Activated CD8-positive, alpha-beta memory T cell treated with anti-CD3 and anti-CD28 coated beads, Interleukin-2, amount 50 U/mL, for 4 hours (primary cell): ENCODE measurements at places on chromosomes 5 and 9.

- DNase-seq, result no peak
These were observed 182.9 kb downstream of the MRPS30 start for GRCh38 chr5:44991693-44992092.

DNA sequence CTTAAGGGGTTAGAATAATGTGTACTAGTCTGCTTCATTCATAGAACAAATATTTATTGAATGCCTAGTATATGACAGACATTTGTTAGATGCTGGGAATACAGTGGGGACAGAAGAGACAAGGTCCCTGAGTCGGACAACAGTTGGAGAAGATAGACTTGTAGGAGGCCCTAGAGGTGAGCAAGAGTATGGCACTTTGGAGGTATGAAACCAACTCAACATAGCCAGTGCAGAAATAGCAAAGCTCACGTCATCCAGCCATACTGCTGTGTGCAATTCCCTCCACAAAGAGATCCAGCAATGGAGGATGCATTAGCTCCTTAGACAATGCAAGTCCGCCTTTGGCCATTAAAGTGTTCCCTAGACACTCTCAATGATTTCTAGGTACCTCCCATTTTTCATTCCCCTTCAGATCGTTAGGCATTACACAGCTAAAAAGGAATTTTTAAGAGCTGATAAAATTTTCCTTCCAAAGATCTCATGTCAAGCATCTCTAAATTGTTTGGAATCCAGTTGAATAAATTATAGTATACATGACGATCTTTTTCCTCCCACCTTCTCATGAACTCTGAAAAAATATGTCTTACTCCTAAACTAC lies 1949.6 kb upstream of the WWC1 start:
- no peak for DNase-seq

DNA sequence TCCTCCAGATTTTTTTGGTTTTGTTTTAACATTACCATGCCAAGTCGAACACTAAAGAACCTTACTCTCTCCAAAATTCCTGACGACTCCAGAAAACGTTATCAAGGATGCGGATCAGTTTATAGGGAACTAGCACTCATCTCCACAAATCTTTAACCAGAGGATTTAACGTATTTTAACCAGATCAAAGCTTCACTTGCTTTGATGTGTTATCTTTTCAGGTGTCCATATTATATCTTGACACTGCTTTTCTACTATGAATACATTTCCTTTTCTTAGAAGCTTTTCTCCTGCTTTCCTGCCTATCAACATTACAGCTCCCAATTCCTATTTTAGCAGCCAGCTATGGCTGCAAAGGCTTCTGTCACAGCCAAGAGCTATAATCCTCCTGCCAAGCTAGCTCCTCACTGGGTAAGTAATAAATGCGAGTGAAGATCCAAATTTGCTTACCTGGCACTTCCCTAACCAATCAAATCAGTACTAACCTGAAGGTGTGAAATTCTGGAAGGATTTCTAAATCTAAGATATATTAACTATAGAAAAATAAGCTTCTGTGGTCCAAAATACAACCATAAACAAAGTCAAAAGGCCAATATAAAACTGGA lies 60.2 kb downstream of the CDC14B start:
- no peak for DNase-seq

DNA sequence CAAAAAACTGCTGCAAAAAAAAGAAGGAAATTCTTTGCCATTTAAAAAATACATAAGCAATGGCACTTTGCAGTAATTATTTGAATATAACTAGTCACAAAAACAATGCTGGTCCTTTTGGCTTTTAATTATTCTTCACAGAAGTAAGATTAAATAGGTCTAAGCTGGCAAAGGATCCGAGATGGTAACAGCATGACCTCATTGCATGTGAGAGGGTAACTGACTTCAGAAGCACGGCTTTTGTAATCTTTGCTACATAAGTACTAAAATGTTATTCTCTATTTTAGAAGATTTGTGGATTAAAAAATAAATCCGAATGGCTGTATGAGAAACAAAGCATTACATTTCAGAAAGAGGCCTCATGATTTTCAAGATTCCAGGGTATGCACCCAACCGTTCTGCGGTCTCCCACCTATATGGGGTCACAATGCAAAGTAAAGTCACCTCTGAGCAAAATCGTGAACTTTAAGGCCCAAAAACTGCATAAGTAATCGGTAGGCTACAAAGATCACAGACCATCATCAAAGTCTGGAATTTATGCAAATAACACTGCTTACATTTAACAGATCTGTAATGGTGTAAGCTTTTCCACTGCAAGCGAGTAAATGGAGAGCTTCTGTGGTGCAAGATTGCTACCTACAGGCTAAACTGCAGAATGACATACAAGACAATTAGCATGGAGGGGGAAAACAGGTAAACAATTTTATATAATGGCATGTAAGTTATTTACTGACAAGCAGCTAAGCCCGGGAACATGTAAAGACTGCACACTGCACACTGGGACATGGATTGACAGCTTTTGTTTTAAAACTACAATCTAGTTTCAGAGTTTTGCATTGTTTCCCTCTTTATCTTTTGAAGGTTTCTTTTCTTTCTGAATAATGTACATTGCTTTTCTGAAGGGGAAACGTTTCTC lies 231.6 kb downstream of the SLF1 start:
- DNase-seq, result no peak

DNA sequence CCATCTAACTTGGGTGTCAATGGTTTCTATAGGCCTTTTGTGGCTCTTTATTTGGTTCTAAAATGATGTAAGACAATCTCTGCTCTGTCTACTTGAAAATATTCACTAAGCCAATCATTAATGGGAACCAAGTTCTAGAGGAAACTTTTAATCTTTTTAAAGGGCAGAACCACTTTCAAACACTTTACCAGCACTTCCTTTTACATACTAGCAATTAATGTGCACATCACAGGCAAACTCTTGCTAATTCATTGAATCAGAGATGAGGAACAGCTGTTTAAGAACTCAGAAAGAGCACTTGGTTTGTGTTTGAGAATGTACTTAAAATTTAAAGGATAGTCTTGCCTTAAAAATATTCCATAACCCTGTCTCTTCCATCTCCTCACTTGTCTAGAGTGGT lies 83.4 kb downstream of the PAPPA start:
- no peak for DNase-seq

GRCh38 chr5:135604056-135604455 lies 25.3 kb upstream of the CXCL14 start:
- DNase-seq, result no peak

DNA sequence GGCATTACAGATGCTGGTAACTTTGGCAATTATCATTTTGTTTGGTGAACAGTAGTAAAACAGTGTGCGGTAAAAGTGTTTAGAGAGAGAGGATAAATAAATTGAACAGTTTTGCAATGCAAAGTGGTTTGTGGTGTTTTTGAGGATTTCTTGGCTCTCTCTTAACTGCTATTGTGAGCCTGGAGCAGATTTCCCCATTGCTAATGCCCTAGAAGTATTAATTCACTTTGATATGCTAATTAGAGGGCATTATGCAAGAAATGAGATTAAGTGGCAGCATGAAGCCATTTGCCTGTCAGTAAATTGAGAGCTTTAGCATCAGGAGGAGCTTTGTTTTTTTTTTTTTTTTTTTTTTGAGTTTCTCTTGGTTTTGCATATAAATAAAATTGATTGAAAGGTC lies 8.2 kb downstream of the PBX3 start:
- no peak for DNase-seq

DNA sequence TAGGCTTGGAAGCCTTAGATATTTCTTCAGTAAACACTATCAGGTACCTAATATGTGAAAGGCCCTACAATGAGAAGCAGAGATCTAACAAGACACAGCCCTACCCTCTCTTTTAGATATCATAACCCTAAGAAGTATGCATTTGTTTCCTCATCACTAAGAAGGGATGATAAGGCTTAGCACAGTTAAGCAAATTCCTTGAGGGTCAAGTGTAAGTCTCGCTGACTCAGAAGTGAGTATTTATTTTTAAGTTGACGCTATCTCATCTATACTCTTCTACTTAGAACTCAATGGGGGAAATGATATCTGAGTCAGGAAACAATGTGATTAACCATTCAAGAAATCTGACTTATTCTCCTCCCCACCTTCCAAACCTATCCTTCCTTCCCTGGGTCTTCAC lies 149.7 kb downstream of the ESM1 start:
- DNase-seq, result no peak

DNA sequence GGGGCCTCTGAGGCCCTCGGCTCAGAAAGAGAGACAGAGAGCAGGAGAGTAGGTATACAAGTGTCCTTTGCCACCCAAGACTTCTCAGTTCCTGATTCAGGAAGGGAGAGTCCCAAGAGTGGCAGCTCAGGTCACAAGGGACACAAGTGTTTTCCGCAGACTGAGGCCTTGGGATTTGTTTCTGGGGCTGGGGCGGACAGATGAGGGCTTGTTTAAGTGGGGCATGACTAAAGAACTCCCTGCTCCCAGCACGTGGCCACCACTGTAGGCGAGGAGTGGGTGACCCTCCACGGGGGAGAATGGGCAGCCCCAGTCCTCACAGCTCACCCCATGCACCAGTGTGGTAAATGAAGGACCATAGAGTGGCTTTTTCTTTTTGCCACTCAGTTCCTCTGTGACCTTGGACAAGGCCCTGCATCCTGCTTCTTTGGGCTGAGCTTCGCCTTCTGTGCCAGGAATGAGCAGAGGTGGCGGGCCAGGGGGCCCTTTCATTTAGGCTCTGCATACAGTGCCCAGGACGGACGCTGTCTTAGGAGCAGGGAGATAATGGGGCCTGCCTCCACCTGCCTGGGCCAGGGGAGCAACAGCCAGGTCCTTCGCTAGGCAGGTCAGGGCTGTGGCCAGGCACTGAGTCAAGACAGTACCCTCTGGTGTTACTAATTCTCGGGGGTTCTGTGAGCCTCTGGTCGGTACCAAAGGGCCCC lies 50.8 kb downstream of the AMBP start:
- DNase-seq, result no peak

- no peak for DNase-seq
These were observed 327.4 kb downstream of the DRD1 start for GRCh38 chr5:175116466-175117048.

DNA sequence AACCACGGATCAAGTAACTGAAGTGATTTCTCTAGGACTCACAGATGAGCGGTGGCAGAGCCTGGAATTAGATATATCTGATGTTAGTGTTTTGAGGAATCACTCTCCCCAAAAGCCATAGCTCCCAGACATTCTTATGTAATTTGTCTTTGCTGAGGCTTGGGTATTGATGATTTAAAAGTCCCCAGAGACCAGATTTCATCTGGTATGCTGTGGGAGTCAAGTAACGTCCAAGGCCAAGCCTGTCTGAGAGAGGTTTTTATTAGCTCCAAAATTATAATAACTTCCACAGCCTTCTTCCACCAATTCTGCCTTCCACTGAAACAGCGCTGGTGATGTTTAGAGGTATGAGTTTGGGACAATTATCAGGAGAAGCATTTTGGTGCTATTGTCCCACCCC lies 21.3 kb upstream of the KCNIP1 start:
- no peak for DNase-seq

- no peak for DNase-seq
These were observed 128.3 kb downstream of the PCSK5 start for GRCh38 chr9:76018761-76019160.

GRCh38 chr5:133455676-133456075 lies 156.7 kb downstream of the FSTL4 start:
- DNase-seq, result no peak

GRCh38 chr5:173902743-173903142 lies 14.6 kb downstream of the CPEB4 start:
- no peak for DNase-seq

GRCh38 chr5:139979943-139980342 lies 63.2 kb downstream of the NRG2 start:
- no peak for DNase-seq

DNA sequence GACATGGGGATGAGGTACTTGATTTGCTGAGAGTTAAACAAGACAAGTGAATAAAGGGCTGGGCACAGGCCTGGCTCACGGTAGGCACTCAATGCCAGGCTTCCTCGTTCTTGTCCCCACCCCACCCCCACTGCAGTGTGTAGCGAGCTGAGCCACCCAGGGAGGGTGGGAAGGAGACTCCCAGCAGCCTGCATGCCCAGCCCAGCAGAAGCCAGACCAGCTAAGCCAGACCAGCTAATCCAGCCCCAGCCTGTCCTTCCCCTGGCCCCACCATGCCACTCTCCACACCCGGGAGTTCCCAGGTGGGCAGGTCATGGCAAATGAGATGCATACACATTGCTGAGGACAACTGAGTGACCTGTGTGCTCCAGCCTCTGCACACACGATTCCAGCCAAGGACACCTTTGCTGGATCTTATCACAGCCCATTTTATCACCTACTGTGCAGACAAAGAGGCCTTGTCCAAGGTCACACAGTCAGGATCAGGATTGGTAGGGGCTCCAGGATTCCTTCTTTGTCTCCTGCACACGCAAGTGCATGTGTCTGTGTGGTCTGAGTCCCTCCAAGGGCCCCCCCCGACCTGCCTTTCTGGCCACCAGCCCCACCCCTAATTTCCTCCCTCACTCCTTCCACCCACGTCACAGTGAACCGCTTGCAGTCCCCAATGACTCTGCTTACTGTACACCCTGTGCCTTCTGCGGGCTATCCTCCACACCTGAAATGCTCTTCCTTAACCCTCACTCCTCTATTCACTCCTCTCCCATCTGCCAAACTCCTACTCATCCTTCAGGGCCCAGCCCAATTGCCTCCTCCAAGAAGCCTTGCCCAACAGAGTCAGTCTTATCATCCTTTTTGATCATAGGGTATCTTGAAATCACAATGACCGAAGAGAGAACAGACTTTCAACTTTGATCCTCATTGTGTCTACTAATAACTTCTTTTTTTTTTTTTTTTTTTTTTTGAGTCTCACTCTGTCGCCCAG lies 26.6 kb downstream of the DUSP1 start:
- DNase-seq, result no peak

GRCh38 chr5:34676416-34676815 lies 20.3 kb downstream of the RAI14 start:
- no peak for DNase-seq

DNA sequence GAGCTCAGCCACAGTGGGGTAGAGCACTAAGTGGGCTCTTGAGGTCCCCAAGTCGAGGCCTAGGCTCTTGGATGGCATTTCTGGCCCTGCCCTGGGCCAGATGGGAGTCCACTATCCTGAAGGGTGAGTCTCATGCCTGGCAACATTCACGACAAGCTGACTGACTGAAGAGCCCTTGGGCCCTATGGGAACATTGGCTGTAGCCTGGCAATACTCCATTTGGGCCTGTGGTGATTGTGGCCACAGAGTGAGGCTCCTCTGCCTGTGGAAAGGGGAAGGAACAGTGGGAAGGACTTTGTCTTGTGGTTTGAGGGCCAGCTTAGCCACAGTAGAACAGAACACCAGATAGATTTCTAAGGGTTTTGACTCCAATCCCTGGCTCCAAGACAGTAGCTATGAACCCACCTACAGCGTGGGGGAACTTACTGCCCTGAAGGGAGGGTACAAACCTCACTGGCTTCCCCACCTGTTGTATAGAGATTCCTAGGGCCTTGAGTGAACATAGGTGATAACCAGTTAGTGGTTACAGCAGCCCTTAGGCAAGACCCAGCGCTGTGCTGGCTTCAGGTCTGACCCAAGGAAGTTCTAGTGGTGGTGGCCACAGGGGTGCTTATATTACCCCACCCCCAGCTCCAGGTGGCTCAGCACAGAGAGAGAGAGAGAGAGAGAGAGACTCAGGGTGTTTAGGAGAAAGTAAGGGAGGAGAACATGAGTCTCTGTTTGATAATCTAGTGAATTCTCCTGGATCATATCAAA lies 72.4 kb downstream of the KIAA0825 start:
- no peak for DNase-seq

- no peak for DNase-seq
These were observed 317.4 kb downstream of the ARHGEF28 start for GRCh38 chr5:73943397-73943796.

GRCh38 chr5:135641319-135641718 lies 62.5 kb upstream of the CXCL14 start:
- DNase-seq, result no peak
